ENCODE measurements at places on chromosomes 1 and 21. TPM values are rescaled to one million over a fixed set of nuclear protein-coding genes. Genes with fewer than 3 reads are reported as not detected.
A peak's percentile ranks its signal among the peaks of the same experiment; 100 is the strongest.

GRCh38 chr1:93537396-93537795 is 89.5 kb downstream of the FNBP1L start:
- no peak overlapping the region for H3K4me3 ChIP-seq
- DNase-seq, result no peak
- H3K4me1 ChIP-seq, result no peaks in the 10 kb centered on the region
- no peaks in the 10 kb centered on the region for H3K36me3 ChIP-seq

- no peak overlapping the region for H3K27ac ChIP-seq
- no peak for DNase-seq
- H3K36me3 ChIP-seq, result no peaks in the 10 kb centered on the region
- H3K27me3 ChIP-seq, result peaks cover 7% of the 10 kb centered on the region
Observed at GRCh38 chr21:39055167-39055767, 128.0 kb downstream of the PSMG1 start.

DNA sequence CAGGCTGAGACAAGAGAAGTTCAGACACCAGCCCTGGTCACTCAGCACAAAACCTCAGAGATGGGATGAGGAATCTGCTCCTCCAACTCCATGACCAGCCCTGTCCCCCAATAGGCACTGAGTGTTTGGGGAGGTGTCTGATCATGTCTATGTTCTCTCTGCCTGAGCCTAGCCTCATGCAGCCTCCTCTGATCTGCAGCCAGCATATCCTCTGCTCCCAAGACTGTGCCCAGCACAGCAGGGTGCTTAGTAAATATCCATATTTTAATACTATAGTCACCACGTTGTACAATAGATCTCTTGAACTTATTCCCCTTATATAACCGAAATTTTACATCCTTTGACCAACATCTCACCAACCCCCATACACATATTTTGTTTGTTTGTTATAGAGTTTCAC is 202.9 kb downstream of the MATN1 start:
- H3K27ac ChIP-seq, result no peak overlapping the region
- H3K4me3 ChIP-seq, result no peak overlapping the region
- no peaks in the 10 kb centered on the region for H3K36me3 ChIP-seq
- no peaks in the 10 kb centered on the region for H3K27me3 ChIP-seq

- H3K4me3 ChIP-seq, result no peak overlapping the region
- H3K4me1 ChIP-seq, result peaks cover 26% of the 10 kb centered on the region
- DNase-seq, result peak; percentile 61
- no peaks in the 10 kb centered on the region for H3K36me3 ChIP-seq
- no peak overlapping the region for H3K27ac ChIP-seq
Observed at GRCh38 chr1:43861337-43861736, 72.3 kb upstream of the ARTN start.

The KRTAP11-1 gene
- not detected for total RNA-seq

- H3K4me1 ChIP-seq, result peaks cover 10% of the 10 kb centered on the region
- no peak overlapping the region for H3K27ac ChIP-seq
- H3K36me3 ChIP-seq, result no peaks in the 10 kb centered on the region
- no peak for DNase-seq
Observed at GRCh38 chr1:167135281-167135840, 41.5 kb downstream of the STYXL2 start.

The CLCC1 gene
- 28.2 TPM for total RNA-seq

DNA sequence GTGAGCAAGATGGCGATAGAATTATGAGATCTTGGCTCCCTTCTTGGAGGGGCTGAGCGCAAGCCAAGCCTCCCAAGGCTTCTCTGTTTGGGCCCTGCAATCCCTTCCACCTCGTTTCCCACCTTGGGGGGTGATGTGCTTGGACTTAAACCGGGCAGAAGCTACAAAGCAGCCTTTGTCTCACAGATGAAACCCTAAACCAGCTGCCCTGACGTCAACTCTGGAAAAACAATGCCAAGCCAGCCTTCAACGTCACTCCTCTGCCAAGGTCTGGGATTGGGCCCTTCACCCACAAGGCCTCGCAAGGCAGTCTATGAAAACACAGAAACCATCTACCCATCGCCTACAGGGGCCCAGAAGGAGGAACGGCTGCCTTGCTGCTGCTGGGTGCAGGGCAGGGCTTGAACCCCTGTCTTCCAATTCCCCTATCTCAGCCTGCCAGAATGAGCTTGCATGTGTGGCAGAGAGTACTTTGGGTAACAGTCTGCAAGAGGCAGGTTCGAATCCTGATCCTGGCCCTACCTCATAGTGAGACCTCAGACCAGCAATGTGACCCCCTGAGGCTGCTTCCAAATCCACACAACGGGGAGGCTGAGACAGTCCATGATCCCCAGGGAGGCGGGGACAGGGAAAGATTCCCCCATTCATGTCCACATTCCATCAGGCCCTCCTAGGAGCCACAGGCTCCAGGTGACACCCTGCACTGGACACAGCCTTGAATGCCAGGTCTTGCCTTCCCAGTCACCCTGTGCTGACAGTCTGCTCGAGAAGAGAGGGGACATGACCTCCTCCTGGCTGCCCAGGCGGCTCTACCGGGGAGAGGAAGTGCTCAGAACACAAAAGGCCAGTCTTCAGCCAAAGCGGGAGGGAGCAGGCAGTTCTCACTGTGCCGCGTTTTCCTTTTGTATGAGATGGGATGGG is 15.0 kb downstream of the IFFO2 start:
- peaks cover 2% of the 10 kb centered on the region for H3K36me3 ChIP-seq
- H3K27me3 ChIP-seq, result no peaks in the 10 kb centered on the region
- H3K4me1 ChIP-seq, result peaks cover 54% of the 10 kb centered on the region
- DNase-seq, result peak; percentile 98

The AXDND1 gene
- total RNA-seq, result 1.1 TPM

All from astrocyte (in vitro differentiated cells and primary cell).